ENCODE measurements at places on chromosomes 3 and 15. TPM values are rescaled to one million over a fixed set of nuclear protein-coding genes. Genes with fewer than 3 reads are reported as not detected.

HRH1 gene
- total RNA-seq: not detected

DNA sequence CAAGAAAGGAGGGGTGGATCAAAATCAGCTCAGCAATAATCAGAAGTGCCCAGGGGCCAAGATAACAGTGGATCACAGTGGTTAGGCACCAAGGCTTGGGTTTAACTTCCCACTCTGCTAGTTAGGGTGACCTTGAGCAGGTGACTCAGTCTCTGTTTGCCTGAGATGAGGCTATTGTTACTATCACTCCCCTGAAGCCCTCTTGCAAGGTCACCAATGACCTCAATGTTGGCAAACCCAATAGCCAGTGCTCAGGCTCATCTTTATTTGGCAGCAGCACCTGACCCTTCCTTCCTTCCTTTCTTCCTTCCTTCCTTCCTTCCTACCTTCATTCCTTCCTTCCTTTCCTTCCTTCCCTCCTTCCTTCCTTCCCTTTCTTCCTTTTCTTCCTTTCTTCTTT is 102.4 kb upstream of the HACD2 start:
- H3K4me3 ChIP-seq: no peak overlapping the region
- no peaks in the 10 kb centered on the region for H3K36me3 ChIP-seq
- no peak for DNase-seq
- peaks cover 16% of the 10 kb centered on the region for H3K4me1 ChIP-seq
- peaks cover 89% of the 10 kb centered on the region for H3K27me3 ChIP-seq

DNA sequence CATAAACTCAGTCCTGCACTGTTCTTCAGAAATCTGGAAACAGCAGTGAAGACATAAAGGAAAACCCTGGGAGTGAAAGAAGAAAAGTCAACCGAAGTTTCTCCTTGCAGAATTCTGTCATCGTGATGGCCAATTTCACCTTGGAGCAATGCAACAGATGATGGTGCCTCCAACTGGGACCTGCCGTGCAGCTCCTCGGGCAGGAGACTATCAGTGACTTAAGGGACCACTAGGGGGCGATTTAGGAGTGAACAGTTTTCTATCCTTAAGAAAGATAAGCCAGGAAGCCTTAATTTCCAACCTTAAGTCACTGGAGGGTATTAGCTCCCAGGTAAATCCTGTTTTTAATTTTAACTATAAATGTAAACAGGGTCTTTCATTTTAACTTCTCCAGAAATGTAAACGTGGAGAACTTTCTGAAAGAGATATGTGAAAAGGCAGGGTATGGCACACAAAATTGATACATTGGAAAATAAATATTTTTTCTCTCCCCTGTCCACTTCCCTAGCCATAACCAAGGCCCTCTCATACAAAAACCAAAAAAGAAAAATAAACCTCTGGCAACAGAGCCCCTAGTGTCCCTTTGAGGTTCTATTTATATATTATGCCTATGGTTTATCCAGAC is 116.3 kb downstream of the PDZRN3 start:
- peak overlapping the region; percentile 60 for H3K27ac ChIP-seq
- H3K4me1 ChIP-seq: peaks cover 45% of the 10 kb centered on the region
- H3K27me3 ChIP-seq: no peaks in the 10 kb centered on the region
- peak; percentile 80 for DNase-seq
- H3K36me3 ChIP-seq: no peaks in the 10 kb centered on the region

DNA sequence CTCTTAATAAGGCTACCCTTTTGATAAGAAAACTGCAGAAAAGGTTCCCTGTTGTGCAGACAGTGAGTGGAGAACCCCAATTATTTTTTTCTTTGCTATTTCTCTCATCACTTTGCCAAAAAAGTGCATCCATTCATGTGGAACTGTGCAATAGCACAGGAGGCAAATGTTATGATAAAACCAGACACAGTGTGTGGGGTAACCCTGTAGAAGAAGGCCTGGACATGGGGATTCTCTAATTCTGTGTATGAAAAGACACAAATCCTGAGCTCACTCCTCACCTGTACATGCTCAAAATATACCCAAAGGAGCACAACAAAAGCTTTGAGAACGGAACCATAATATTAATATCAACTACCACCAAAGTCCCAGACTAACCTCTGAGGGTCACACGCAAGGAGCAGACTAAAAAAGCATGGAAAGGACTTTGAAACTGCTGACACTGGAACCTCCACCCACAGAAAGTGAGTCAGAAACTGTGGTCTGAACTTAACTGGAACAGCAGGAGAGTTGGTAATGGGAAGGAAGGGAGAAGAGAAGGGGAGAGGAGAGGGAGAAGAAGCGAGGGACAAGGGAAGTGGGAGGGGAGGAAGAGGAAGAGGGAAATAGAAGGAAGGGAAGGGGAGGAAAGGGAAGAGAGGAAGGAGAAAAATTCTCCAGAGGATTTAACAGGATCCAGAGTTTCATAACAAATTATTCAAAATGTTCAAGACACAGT is 299.9 kb downstream of the TBC1D5 start:
- no peaks in the 10 kb centered on the region for H3K27me3 ChIP-seq
- DNase-seq: no peak
- H3K36me3 ChIP-seq: no peaks in the 10 kb centered on the region
- H3K27ac ChIP-seq: no peak overlapping the region

LMAN1L gene
- total RNA-seq: not detected

DNA sequence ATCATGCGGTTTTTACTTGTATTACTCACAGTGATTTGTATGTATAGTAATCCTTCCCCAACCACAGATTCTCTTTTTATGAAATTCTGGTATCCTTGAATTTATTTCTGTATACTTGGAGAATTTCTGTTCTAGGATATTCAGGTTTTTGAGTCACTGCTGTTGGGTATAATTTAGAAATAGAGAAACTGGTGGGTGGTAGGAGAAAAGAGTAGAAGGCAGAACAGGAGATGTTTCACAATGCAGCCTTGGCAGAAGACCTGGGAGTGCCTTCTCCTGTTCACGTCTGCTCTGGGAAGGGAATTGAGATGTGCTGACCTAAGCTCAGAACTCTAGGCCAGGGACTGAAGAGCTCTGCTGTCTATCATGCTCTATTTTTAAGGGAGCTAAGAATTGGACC is 193.6 kb downstream of the EPHB1 start:
- H3K4me1 ChIP-seq: no peaks in the 10 kb centered on the region
- H3K36me3 ChIP-seq: no peaks in the 10 kb centered on the region
- no peak overlapping the region for H3K27ac ChIP-seq
- H3K27me3 ChIP-seq: no peaks in the 10 kb centered on the region
- H3K4me3 ChIP-seq: no peak overlapping the region
- DNase-seq: peak; percentile 1

DNA sequence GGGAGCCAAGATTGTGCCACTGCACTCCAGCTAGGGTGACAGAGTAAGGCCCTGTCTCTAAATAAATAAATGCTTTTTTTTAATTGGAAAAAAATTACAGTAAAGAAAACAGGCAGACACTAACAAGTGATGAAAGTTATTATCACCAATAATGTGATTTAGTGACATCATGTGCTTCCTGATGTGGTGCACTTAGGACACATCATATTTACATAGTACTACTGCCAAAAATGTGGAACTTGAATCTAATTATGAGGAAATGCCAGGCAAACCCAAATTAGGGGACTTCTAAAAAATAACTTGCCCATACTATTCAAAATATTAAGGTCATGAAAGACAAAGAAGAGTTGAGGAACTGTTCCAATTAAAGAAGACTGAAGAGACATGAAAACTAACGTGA is 30.8 kb downstream of the MAP4 start:
- no peaks in the 10 kb centered on the region for H3K27me3 ChIP-seq
- no peaks in the 10 kb centered on the region for H3K4me1 ChIP-seq
- DNase-seq: no peak
- H3K27ac ChIP-seq: no peak overlapping the region

DNA sequence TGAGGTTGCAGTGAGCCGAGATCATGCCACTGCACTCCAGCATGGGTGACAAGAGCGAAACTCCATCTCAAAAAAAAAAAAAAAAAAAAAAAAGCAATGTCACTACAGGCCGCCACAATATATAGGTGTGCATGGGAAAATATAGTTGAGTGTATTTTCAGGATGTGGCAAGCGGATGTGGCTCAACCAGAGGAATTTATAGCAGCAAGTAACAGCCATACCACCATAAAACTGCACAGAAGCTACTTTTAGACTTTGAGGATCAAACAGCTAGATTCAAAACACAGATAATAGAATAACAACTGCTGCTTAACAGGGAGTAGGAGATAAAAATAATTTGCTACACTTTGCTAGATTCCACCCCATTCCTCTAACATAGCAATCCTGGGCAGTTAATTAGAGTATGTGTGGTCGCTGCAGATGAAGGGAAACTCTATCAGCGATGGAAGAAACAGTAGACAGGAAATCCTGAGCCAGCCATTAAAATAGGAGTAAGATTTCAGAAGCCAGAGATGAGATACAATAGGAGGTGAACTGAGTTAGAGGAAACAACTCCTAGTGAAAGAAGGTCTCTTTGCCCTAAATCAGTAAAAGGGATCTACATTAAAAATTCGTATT is 318.7 kb upstream of the STT3B start:
- no peaks in the 10 kb centered on the region for H3K4me1 ChIP-seq
- no peak overlapping the region for H3K27ac ChIP-seq
- H3K4me3 ChIP-seq: no peak overlapping the region
- no peaks in the 10 kb centered on the region for H3K36me3 ChIP-seq
- no peaks in the 10 kb centered on the region for H3K27me3 ChIP-seq

GRCh38 chr15:59867086-59867855 is 136.8 kb upstream of the FOXB1 start:
- no peaks in the 10 kb centered on the region for H3K36me3 ChIP-seq
- no peak overlapping the region for H3K27ac ChIP-seq
- DNase-seq: no peak
- H3K4me3 ChIP-seq: no peak overlapping the region

GRCh38 chr3:30233913-30234646 is 372.3 kb upstream of the TGFBR2 start:
- peak; percentile 76 for DNase-seq
- no peak overlapping the region for H3K27ac ChIP-seq
- H3K27me3 ChIP-seq: no peaks in the 10 kb centered on the region
- H3K4me3 ChIP-seq: no peak overlapping the region

DNA sequence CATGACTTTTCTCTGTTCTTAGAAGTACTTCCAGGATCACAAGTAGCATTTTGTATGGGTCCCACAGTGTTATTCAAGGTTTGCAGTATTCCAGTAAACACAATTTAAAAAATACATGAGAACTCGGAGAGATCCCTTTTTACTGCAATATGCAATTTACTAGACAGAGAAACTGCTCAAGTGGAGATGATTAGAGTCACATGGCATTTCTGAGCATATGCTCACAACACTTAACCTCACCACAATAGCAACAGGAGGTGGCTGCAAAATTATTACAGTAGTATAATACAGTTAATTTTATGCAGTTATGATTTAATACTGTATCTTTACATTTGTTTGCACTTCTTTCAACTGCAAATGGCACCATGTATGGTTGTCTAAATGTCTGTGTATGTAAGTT is 87.5 kb downstream of the PIK3CB start:
- no peaks in the 10 kb centered on the region for H3K36me3 ChIP-seq
- H3K27ac ChIP-seq: no peak overlapping the region
- no peaks in the 10 kb centered on the region for H3K27me3 ChIP-seq
- no peak for DNase-seq
- no peak overlapping the region for H3K4me3 ChIP-seq

DNA sequence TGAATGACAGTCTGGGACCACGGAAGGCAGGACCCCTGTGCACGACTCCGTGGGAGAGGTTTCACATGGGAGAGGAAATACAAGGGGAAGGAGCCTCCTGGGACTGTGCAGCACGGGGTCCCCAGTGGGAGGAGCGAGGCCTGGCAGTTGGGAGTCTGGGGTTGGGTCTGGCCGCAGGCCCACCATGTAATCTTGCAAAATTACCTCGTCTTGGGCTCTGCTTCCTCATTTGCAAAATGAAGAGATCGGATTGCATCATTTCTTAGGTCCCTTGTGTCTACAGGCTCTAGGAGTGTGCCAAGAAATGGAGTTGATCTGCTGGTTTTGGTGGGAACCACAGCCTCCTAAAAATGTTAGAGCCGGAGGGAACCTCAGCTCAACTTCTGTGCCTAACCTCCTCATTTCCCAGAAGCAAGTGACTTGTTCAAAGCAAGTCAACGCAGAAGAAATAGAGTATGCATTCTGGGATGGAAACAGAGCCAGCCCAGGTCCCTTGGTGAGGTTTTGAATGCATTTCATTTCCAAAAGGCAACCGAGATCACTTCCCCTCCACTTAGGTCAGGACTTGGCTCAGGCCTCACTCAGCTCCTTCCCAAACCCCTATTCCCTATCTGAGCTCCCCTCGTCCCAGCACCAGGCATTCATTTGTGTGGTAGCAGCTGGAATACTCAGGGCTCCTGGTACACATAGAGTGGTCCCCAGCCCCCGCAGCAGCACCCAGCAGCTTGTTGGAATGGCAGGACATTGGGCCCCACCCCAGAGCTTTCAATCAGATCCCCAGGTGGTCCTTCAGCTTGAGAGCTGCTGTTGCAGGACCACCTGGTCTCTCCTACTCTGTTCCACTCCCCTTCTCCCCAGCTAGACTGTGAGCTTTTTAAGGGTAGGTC is 267.7 kb downstream of the XXYLT1 start:
- DNase-seq: peak; percentile 90
- no peaks in the 10 kb centered on the region for H3K4me1 ChIP-seq
- H3K36me3 ChIP-seq: no peaks in the 10 kb centered on the region
- no peak overlapping the region for H3K4me3 ChIP-seq

CD200 gene
- 6.9 TPM for total RNA-seq

DNA sequence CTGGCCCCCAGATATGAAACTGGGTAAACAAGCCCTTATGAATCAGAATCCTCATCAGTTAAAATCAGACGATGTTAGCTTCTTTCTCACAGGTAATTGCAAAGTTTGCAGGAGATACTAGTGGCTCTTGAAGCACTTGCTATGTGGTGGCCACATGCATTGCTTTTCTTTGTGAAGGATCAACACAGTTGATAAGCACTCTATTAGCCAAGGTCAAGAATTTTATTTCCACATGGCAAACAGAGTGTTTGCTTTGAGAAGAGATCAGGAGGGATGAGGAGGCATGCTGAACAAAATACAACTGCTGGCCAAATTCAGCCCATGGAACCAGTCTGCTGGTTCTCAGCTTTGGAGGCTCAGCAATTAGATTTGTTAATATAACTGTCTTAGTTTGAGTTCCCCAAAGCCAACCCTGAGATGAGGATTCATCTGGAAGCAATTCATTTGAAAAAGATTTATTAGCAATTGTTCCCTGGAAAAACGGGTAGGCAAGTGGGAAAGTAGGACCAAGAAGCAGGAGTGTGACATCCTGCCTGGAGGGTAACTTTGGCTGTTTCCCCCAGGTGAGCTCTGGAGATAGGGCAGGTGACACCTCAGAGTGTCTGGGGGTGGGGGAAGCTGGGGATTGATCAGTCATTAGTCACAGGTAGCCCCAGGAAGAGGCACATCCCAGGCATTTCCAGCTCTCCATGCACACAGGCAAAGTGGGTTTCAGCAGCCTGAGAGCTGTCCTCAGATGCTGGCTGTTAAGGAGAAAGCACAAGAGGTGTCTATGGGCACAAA is 180.3 kb downstream of the ABHD5 start:
- H3K36me3 ChIP-seq: no peaks in the 10 kb centered on the region
- no peaks in the 10 kb centered on the region for H3K4me1 ChIP-seq
- no peak for DNase-seq

DNA sequence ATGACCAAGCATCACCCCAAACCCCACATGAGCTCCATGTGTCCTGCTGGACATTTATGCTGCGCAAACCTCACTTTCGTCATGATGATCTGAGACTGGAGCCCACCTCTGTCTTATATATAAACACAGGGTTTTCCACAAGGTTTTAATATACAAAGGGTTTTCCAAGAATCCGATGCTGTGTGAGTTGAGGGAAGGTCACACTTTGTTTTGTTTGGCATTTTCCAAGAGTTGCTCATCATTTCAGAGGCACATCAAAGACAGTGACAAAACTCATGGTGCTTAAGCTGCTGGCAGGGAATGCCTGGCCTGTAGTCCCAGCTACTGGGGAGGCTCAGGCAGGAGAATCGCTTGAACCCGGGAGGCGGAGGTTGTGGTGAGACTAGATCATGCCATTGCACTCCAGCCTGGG is 20.0 kb downstream of the EFCC1 start:
- no peak overlapping the region for H3K4me3 ChIP-seq
- no peak for DNase-seq
- no peak overlapping the region for H3K27ac ChIP-seq
- H3K36me3 ChIP-seq: no peaks in the 10 kb centered on the region
- peaks cover 3% of the 10 kb centered on the region for H3K27me3 ChIP-seq
